ENCODE measurements at places on chromosomes 1 and 21.

- H3K27me3 ChIP-seq: no peaks in the 10 kb centered on the region
- DNase-seq: no peak
- H3K4me1 ChIP-seq: no peaks in the 10 kb centered on the region
- H3K4me3 ChIP-seq: no peak overlapping the region
- H3K27ac ChIP-seq: no peak overlapping the region
These were observed 133.8 kb downstream of the NAV1 start for GRCh38 chr1:201672685-201673084.

- no peak overlapping the region for H3K4me3 ChIP-seq
- no peaks in the 10 kb centered on the region for H3K36me3 ChIP-seq
- DNase-seq: no peak
- H3K4me1 ChIP-seq: peaks cover 13% of the 10 kb centered on the region
- H3K27me3 ChIP-seq: peaks cover under 1% of the 10 kb centered on the region
- H3K27ac ChIP-seq: no peak overlapping the region
These were observed 4.1 kb upstream of the ANKRD35 start for GRCh38 chr1:145889722-145890121.

DNA sequence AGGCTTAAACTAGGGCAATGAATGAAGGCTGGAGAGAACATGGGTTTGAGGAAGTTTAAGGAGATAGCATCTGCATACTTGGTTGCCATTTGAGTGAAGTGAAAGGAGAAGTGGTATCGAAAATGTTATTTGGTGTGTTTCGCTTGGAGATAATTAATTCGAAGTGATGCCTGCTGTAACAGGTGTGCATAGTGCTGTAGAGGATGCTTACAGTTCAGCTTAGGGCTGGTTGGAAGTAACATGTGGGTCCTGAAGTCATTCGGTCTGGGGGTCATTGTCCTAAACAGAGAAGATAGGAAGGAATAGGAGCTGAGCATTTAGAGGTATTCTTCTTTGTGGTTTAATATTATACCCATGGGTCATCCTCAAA, 301 bp upstream of the NUDT17 start:
- H3K4me3 ChIP-seq: peak overlapping the region; percentile 82
- H3K27me3 ChIP-seq: no peaks in the 10 kb centered on the region
- no peak overlapping the region for H3K27ac ChIP-seq
- no peak for DNase-seq
- peaks cover 37% of the 10 kb centered on the region for H3K36me3 ChIP-seq

- H3K27me3 ChIP-seq: no peaks in the 10 kb centered on the region
- no peak overlapping the region for H3K27ac ChIP-seq
- DNase-seq: no peak
- no peaks in the 10 kb centered on the region for H3K36me3 ChIP-seq
- no peaks in the 10 kb centered on the region for H3K4me1 ChIP-seq
- no peak overlapping the region for H3K4me3 ChIP-seq
These were observed 214.1 kb downstream of the PBX1 start for GRCh38 chr1:164773102-164773501.

GRCh38 chr1:75768016-75768415, 18.0 kb upstream of the RABGGTB start:
- no peak for DNase-seq
- H3K27me3 ChIP-seq: no peaks in the 10 kb centered on the region
- H3K36me3 ChIP-seq: no peaks in the 10 kb centered on the region
- no peak overlapping the region for H3K27ac ChIP-seq

GRCh38 chr1:231885209-231885854, 258.7 kb downstream of the DISC1 start:
- H3K27ac ChIP-seq: no peak overlapping the region
- no peaks in the 10 kb centered on the region for H3K36me3 ChIP-seq
- no peaks in the 10 kb centered on the region for H3K4me1 ChIP-seq
- no peak for DNase-seq
- H3K27me3 ChIP-seq: no peaks in the 10 kb centered on the region

DNA sequence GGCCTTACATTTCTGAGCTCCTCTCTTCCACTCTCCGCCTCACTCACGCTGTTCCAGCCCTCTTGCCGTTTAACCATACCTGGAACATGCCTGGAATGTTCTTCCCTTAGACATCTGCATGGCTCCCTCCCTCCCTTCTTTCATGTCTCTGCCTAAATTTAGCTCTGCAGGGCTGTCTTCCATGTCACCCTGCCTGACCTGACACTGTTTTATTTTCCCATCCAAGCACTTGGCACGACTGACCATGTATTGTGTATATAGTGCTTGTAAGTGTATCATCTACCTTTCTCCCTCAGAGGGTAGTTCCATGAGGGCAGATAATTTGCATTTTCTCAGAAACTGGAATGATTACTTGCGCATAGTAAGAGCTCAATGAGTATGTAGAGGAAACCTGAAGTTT, 47.3 kb downstream of the ST6GALNAC3 start:
- no peaks in the 10 kb centered on the region for H3K27me3 ChIP-seq
- H3K36me3 ChIP-seq: no peaks in the 10 kb centered on the region
- no peak for DNase-seq
- H3K27ac ChIP-seq: no peak overlapping the region

Measured in effector memory CD4-positive, alpha-beta T cell (primary cell).